Vagina (tissue), 2 donors: ENCODE measurements at places on chromosomes 5 and 9.
A peak's percentile ranks its signal among the peaks of the same experiment; 100 is the strongest.

GRCh38 chr5:120767178-120767820 is 303.2 kb downstream of the PRR16 start:
- no peak overlapping the region for H3K27ac ChIP-seq
- H3K27me3 ChIP-seq = no peaks in the 10 kb centered on the region
- no peaks in the 10 kb centered on the region for H3K36me3 ChIP-seq
- no peak overlapping the region for H3K4me3 ChIP-seq
- DNase-seq = no peak

- no peak for DNase-seq
- no peaks in the 10 kb centered on the region for H3K27me3 ChIP-seq
- H3K4me1 ChIP-seq = no peaks in the 10 kb centered on the region
- no peak overlapping the region for H3K4me3 ChIP-seq
- H3K36me3 ChIP-seq = no peaks in the 10 kb centered on the region
Measured at GRCh38 chr5:76723906-76724305, 8.0 kb downstream of the F2R start.

- H3K36me3 ChIP-seq = no peaks in the 10 kb centered on the region
- peaks cover 28% of the 10 kb centered on the region for H3K4me1 ChIP-seq
- H3K27me3 ChIP-seq = no peaks in the 10 kb centered on the region
- no peak for DNase-seq
Measured at GRCh38 chr5:91212714-91213092, 170.4 kb downstream of the ARRDC3 start.

- H3K36me3 ChIP-seq = no peaks in the 10 kb centered on the region
- peaks cover 25% of the 10 kb centered on the region for H3K4me1 ChIP-seq
- peak overlapping the region; percentile 92 for H3K4me3 ChIP-seq
- H3K27ac ChIP-seq = peak overlapping the region; percentile 88
Measured at GRCh38 chr5:109688630-109688969, 1.1 kb upstream of the MAN2A1 start.

GRCh38 chr5:96883871-96884270 is 7.6 kb downstream of the ERAP2 start:
- peaks cover 12% of the 10 kb centered on the region for H3K36me3 ChIP-seq
- no peak for DNase-seq
- H3K27me3 ChIP-seq = no peaks in the 10 kb centered on the region
- H3K27ac ChIP-seq = no peak overlapping the region
- H3K4me3 ChIP-seq = no peak overlapping the region
